Thymus (tissue), 14 donors: ENCODE measurements at places on chromosomes 16 and 17.
A peak's percentile ranks its signal among the peaks of the same experiment; 100 is the strongest.

- DNase-seq: no peak
These were observed 50.9 kb downstream of the SIAH1 start for GRCh38 chr16:48334325-48334724.

GRCh38 chr16:17370223-17370707 is 100.5 kb downstream of the XYLT1 start:
- no peak for DNase-seq

GRCh38 chr16:65510241-65510640 is 388.4 kb upstream of the CDH11 start:
- no peak for DNase-seq

GRCh38 chr17:37769050-37769449 is 24.2 kb upstream of the HNF1B start:
- no peak for DNase-seq

GRCh38 chr17:47883589-47884426 is 12.2 kb upstream of the SP2 start:
- no peak for DNase-seq

- no peak for DNase-seq
These were observed 589 bp downstream of the PEMT start for GRCh38 chr17:17590883-17591354.

DNA sequence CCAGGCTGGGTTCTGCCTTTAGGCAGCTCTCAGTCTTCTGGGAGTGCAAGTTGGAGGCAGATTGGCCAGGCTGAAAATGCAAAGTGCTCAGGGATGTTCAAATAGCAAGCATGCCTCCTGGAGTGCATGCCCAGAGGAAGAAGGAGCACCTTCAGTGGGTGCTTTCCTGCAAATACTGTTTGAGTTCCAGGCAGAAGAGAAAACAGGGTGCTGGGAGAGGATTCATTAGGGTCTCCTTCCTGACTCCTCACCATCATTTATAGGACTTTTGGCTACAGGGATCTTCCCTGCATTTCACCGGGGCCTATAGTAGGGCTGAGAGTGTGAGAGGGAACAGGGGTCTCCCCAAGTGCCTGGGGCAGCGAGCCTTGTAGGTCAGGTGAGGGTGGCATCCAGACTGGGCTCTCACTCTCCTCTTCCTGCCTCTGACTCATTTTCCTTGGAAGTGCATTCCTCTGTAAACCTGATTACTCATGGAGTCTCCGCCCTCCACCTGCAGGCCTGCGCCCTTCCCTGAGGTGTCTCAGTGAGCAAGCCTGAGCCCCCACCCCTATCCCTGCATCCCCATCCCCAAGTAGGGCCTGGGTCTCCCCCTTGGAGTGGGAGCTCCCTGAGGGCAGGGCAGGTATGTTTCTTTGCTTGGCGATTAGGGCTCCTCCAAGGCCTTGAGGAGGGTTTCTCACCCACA is 17.1 kb upstream of the TNS4 start:
- no peak for DNase-seq

GRCh38 chr17:29176558-29177351 is 3.4 kb downstream of the MYO18A start:
- DNase-seq: no peak

- DNase-seq: no peak
These were observed 10.3 kb upstream of the HAS3 start for GRCh38 chr16:69095193-69095592.

GRCh38 chr17:44831371-44831770 is 1.3 kb upstream of the GJC1 start:
- no peak for DNase-seq

- DNase-seq: no peak
These were observed 379.7 kb downstream of the CA10 start for GRCh38 chr17:51778842-51779241.

GRCh38 chr16:86515777-86516622 is 5.7 kb downstream of the FOXF1 start:
- no peak for DNase-seq

- DNase-seq: no peak
These were observed 4.4 kb upstream of the HOXB5 start for GRCh38 chr17:48597778-48598631.

- no peak for DNase-seq
These were observed 69.4 kb downstream of the ZDHHC7 start for GRCh38 chr16:84941921-84942320.

DNA sequence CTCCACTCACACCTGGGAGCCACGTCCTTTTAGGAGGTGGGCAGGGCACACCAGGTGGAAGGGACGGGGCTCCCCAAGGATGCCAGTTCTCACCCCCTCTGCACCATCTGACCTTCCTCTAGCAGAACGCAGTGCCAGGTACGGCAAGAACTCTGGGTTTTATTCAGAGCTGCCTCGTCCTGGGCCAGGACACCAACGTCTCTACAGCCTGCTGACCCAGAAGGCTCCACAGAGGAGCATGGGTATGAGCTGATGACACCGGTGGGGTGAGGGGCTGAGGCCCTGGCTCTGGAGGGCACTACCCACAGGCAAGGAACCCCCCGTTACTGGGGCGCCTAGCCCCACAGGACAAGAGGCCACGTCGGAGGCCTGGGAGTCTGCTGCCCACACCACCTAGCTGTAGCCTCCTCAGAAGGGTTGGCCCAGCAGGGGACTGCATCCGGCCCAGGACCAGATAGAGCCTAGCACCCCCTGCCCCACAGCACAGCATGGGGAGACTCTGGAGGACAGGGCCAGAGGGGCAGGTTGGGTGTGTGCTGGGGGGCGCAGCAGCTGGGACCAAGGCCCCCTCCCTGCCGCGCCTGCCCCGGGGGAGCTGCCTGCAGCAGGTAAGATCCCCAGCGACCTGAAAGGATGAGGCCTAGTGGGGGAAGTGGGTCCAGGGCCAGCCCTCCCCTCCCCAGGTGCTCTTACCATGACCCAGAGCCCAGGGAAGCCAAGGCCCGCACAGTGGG is 13.9 kb downstream of the BCAR1 start:
- DNase-seq: no peak

- DNase-seq: no peak
These were observed 192.3 kb upstream of the MAF start for GRCh38 chr16:79792664-79793351.

- DNase-seq: peak; percentile 21
These were observed 108.5 kb upstream of the CCL2 start for GRCh38 chr17:34146440-34147043.

DNA sequence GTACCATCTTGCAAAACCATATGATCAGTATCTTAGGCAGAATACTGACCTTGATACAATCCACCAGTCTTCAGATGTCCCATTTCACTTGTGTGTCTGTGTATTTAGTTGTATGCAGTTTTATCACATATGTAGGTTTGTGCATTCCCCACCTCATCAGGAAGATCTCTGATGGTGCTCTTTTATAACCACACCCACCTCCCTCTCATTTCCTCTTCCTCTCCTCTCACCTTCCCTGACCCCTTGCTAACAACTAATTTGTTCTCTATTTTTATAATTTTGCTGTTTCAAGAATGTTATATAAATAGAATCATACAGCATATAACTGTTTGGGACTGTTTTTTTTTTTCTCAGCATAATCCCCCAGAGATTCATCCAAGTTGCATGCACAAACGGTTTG is 52.0 kb upstream of the ACSM2B start:
- DNase-seq: no peak

GRCh38 chr16:68750193-68750695 is 13.2 kb downstream of the CDH1 start:
- no peak for DNase-seq

- no peak for DNase-seq
These were observed 1.4 kb downstream of the LDHD start for GRCh38 chr16:75114946-75115825.

GRCh38 chr17:63193827-63194226 is 227.8 kb downstream of the TANC2 start:
- DNase-seq: no peak

GRCh38 chr16:57266531-57267260 is 17.8 kb downstream of the PLLP start:
- DNase-seq: peak; percentile 77

GRCh38 chr16:84196101-84196500 is 5.1 kb downstream of the ADAD2 start:
- DNase-seq: no peak

- no peak for DNase-seq
These were observed 37.7 kb downstream of the TNFRSF13B start for GRCh38 chr17:16934133-16934795.

GRCh38 chr16:3748307-3748706 is 31.0 kb upstream of the TRAP1 start:
- DNase-seq: no peak

- peak; percentile 34 for DNase-seq
These were observed 114.8 kb upstream of the NOL11 start for GRCh38 chr17:67602974-67603373.

- no peak for DNase-seq
These were observed 5.9 kb upstream of the CCDC154 start for GRCh38 chr16:1450218-1450617.

DNA sequence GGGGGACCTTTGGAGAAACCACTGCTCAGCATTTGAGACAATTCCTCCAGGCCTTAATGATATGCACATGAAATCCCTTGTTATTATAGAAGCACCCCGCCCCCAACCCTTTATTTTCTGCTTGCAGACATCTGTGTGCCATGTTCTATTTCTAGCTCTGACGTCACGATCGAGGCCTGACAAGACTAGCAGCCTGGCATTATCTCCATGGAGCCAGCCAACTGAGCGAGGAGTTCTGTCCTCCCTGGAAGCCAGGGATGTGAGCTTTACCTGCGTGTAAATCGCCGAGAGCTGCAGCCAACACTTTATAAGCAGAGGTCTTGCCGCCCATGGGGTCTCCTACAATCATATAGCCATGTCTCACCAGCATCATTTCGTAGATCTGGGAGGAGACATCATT is 116.9 kb downstream of the DNAH3 start:
- DNase-seq: no peak

DNA sequence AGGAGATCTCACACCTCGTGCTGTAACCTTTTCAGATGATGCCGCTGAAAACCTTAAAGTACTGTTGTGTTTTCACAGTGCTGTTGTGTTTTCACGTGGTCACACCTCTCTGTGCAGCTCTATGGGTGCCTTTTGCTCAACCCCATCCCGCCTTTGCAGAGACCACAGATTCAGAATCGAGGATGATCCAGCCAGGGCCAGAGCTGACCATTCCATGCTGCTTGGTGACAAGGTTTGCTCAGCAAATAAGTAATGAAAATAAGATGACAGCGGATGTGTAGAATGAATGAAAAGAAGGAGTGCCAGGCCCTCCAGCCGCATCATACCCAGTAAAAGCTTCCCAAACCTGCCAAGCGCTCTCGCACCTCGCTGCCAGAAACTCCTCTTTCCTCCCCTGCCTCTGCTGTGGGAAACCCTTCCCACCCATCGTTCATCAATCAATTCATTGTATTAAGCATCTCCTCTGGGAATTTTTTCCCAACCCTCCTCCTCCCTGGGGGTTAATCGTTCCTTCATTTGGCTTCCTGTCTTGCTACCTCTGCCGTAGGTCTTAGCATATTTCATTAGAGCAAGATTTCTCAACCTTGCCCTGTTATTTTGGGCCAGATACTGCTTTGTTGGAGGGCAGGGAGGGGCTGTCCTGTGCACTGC is 93.4 kb upstream of the CRHR1 start:
- DNase-seq: no peak

DNA sequence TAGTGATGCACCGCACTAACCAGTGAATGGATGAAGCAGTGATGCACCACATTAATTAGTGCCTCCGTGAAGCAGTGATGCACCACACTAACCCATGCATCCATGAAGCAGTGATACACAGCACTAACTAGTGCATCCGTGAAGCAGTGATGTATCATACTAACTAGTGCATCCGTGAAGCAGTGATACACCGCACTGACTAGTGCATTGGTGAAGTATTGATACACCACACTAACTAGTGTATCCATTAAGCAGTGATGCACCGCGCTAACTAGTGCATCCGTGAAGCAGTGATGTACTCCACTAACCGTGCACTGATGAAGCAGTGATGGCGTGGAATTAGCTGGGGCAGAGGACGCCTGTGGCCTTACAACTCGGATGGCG is 80.6 kb upstream of the NKD1 start:
- no peak for DNase-seq

DNA sequence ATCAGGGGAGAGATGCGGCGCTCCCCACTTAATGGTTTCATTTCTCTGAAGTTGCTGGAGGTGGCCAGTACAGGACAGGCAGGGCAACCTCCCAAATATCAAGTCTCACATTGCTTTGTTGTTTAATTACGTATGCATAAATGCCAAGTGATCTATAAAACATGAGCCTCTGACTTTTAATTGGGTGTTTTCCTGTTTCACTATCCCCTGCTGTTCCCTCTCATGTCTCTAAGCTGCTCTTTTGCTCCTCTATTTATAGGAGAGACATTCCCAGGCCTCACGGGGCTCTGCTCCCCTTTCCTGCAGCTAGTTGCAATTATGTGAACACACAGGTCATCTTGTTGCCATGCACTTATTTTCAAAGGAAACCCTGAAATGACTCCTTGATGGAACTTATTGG is 1173.5 kb upstream of the GOT2 start:
- no peak for DNase-seq

GRCh38 chr17:41937970-41938954 is 7.8 kb downstream of the ODAD4 start:
- no peak for DNase-seq

- no peak for DNase-seq
These were observed 570 bp downstream of the NR1D1 start for GRCh38 chr17:40099619-40100418.

GRCh38 chr17:11720816-11721215 is 122.5 kb downstream of the DNAH9 start:
- DNase-seq: no peak

DNA sequence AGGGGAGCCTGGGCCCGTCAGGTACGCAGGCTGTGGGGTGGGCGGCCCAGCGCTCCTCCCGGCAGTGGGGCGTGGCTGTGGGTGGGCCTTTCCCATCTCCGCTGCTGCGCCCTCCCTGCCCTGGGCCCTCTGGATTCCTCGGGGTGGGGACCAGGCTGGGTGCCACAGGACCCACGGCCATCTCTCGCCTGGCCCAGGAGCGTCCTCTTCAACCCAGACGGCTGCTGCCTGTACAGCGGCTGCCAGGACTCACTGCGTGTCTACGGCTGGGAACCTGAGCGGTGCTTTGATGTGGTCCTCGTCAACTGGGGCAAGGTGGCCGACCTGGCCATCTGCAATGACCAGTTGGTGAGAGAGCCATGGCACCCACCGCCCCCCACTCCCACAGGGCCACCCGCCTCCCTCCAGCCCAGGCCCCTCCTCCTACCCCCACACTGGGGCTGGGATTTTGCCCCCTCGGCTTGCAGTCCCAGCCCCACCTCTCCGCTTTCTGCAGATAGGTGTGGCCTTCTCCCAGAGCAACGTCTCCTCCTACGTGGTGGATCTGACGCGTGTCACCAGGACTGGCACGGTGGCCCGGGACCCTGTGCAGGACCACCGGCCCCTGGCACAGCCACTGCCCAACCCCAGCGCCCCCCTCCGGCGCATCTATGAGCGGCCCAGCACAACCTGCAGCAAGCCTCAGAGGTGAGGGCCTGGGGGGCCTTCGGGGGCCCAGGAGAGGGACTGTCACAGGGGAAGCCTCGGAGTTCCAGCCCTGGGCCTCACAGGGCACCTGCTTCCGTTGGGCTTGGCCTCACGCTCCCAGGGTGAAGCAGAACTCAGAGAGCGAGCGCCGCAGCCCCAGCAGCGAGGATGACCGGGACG is 17.2 kb downstream of the KATNB1 start:
- no peak for DNase-seq
